ENCODE measurements at places on chromosomes 7 and 10.

GRCh38 chr7:131648491-131648890 is 92.1 kb upstream of the PODXL start:
- DNase-seq = no peak

GRCh38 chr10:133185421-133185820 is 25.4 kb downstream of the KNDC1 start:
- DNase-seq = no peak

DNA sequence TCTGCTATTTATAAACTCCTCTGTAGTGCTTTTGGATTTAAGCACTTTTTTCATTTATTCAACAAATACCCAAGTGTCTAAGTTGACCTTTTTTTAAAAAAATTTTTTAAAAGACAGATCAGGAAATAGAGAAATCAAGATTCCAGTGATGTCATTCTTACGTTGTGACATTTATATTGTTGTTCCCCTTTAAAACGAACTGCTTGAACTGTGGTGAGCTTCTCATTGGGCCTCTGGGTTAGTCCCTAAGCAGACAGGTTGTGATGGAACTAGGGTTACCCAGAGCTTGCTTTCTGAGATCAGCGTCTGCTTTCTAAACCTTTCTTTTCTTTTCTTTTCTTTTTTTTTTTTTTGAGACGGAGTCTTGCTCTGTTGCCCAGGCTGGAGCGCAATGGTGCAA is 22.4 kb downstream of the GATA3 start:
- no peak for DNase-seq

- no peak for DNase-seq
Measured at GRCh38 chr10:55966101-55966500, 395.0 kb downstream of the ZWINT start.

DNA sequence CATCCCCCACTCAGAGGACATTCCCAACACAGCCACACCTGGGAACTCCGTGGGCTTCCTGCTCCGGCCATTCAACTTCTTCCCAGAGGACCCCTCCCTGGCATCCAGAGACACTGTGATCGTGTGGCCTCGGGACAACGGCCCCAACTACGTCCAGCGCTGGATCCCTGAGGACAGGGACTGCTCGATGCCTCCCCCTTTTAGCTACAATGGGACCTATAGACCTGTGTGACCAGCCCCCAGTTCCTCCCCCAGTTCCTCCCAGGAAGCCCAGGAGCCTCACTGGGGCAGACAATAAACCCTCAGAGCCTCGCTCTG is 8.6 kb downstream of the AOC1 start:
- no peak for DNase-seq

- no peak for DNase-seq
Measured at GRCh38 chr10:70966646-70967553, 78.5 kb upstream of the PCBD1 start.

DNA sequence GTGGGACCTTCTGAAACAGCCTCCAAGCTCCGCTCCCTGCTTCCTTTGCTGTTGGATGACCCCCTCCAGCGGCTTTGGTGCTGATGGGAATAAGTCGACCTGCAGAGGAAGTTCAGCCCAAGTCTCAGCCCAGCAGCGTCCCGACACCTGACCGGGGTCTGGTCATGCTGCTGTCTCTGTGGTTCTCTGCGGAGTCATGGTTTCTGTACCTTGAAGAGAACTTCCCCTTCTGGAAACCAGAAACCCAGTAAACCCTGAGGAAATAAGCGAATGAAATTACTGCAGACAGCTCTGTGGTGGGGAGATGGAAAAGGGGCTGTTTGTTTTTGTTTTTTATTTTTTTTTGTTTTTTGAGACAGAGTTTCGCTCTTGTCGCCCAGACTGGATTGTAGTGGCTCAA is 18.3 kb upstream of the ZNF12 start:
- DNase-seq = no peak

DNA sequence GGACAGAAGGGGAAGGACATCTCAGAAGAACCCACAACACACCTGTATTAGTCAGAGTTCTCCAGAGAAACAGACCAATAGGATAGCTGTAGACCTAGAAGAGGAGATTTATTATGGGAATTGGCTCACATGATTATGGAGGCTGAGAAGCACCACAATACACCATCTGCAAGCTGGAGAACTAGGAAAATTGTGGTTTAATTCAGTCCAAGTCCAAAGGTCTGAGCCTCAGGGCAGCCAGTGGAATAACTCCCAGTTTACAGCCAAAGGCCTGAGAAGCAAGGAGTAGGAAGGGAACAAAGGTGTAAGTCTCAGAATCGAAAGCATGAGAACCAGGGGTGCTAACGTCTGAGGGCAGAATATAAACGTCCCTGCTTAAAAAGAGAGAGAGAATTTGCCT is 99.6 kb upstream of the AUTS2 start:
- DNase-seq = no peak

GRCh38 chr7:38704751-38705150 is 73.6 kb upstream of the AMPH start:
- DNase-seq = no peak

DNA sequence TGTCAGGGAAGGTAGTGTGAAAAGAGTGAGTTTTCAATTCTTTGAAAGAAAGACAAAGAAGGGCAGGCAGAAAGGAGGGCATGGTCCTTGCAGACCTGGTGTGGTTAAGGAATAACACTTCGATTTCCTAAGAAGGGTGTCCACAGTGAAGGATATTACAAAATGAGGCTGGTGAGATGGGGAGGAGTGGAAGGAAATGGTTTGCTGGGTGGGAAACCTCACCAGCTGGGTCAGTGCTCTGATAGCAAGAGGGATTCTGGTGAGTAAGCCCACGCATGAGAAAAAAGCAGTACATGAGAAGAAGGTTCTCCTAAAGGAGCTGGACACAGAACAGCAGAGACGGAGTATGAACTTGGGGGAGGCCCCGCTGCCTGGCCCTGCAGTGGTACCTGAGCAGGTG is 230.6 kb upstream of the PLXNA4 start:
- DNase-seq = no peak

DNA sequence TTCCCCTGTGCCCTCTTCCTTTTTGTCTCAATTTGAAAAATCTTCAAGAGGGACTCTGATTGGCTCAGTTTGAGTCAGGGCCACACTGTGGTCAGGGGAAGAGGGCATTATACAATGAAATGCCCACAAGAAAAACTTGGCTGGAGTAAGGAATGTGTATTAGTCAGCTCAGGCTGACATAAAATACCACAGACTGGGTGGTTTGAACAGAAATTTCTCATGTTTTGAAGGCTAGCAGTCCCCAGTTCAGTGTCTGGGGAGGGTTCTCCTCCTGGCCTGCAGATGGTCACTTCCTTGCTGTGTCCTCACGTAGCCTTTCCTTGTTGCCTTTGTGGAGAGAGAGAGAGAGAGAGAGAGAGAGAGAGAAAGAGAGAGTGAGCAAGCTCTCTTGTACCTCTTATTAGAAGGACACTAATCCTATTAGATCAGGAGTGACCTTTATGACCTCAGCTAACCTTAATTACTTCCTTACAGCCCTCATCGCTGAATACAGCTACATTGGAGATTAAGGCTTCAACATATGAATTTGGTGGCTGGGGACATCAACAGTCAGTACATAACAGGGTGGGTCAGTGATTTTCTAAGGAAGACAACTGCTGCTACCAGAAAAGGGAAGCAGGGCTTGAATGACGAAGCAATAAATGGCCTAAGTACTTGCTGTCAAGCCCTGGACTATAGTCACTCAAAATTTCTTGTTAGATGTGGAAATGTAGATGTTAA is 25.8 kb upstream of the FAM13C start:
- DNase-seq = no peak

DNA sequence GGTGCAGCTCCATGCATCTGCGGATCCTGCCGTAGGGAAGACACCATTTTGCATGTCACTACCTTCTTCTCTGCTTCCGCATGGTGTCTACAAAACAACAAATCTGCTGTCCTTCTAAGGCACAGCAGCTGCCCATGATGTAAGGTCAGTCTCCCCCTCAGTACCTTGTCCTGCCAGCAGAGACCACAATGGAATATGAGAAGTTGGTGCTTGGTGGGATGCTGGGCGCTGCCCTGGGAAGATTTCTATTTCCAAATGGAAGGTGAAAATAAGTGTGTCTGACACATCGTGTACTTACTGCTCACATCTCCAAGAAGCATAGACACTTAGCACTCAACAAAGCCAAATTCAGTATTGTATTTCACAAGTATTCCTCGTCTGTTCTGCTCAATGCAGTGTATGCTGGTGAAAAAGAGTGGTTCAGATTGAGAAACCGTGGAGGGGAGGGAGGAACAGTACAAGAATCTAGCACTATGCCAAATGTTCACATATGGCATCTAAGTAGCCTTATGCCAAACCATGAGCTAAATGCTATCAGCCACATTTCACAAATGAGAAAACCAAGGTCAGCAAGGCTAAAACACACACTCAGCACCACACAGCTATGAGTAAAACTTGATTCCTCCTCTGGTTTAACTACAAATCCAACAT is 95.0 kb downstream of the GRB10 start:
- no peak for DNase-seq

- DNase-seq = no peak
Measured at GRCh38 chr10:77267703-77268675, 369.6 kb downstream of the KCNMA1 start.

DNA sequence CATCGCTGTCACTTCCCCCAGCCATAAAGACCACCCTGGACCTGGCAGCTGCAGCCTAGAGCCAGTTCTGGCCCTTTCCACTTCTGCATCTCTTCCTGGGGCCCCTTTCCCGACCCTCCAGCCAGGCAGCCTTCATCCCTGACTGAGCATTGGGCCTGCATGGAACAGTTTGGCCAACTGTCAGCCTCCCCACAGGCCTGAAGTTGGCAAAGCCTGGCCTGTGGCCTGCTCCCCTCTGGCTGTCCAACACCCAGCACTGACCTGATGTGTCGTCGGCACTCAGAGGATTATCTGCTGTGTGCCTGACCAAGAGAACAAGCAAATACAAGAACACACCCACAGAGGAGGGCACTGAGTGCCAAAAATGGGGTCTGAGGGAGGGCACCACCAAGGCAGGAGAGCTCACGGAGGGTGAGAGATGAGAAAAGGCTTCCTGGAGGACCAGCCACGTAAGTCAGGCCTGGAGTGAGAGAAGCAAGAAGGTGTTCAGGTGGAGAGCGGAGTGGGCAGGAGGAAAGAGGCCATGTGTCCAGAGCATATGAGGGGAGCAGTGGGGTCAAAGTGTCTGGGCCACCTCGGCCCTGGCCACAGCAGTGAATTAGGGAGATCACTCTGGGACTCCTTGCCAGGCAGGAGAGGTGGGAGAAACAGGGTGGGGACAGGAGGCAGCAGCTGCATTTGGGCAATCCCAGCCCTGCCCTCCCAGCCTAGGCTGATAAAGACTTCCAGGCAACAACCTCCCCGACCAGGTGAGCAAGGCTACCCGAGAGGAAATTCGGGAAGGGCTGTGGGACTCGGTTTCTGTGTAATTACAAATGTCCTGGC is 4.5 kb downstream of the GPRIN2 start:
- no peak for DNase-seq

- DNase-seq = no peak
Measured at GRCh38 chr7:47775238-47775637, 173.0 kb downstream of the PKD1L1 start.

DNA sequence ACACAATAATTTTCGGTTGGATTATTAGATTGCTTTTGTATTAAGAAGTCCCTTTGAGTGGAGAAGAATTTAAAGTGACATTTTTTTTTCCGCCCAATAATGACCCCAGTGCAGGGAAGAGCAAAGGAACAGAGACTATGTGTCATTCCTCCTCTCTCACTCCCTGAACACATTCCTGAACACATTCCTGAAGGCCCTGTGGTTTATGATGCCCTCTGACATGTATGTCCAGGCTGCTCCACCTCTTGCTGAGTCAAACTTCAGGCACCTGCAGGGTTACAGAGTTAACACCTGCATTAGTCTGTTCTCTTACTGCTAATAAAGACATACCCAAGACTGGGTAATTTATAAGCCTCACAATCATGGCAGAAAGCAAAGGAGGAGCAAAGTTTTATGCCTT is 704.0 kb upstream of the LRRN3 start:
- DNase-seq = no peak

GRCh38 chr7:1387261-1387660 is 72.0 kb downstream of the MICALL2 start:
- no peak for DNase-seq

GRCh38 chr10:124420254-124420653 is 1.5 kb upstream of the OAT start:
- DNase-seq = no peak

- no peak for DNase-seq
Measured at GRCh38 chr10:102476466-102477141, 25.3 kb upstream of the C10orf95 start.

Measured in activated CD4-positive, alpha-beta T cell treated with anti-CD3 and anti-CD28 coated beads, Interleukin-2, amount 50 U/mL, for 1 hour (primary cell).